NCI-H2171 (cell line): ENCODE measurements at places on chromosomes 11 and 22.

GRCh38 chr22:16866167-16866566 lies 41.0 kb upstream of the XKR3 start:
- no peak for DNase-seq

DNA sequence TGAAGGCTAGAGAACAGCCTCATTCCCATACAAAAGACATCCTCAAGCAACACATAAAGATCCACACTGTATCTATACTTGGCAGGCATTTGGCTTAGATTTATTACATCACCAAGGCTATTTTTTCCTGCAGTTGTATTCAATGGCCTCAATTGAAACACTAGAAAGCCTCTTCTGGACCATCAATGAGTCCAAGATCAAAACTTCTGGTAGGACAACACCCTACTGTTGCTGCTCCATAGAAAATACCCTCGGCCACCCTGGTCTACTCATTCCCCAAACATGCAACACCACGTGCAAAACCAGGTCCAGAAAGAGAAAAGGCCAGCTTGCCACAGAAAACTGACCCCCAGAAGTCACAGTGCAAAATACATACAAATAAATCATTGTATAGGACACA lies 56.9 kb upstream of the CADM1 start:
- no peak for DNase-seq

DNA sequence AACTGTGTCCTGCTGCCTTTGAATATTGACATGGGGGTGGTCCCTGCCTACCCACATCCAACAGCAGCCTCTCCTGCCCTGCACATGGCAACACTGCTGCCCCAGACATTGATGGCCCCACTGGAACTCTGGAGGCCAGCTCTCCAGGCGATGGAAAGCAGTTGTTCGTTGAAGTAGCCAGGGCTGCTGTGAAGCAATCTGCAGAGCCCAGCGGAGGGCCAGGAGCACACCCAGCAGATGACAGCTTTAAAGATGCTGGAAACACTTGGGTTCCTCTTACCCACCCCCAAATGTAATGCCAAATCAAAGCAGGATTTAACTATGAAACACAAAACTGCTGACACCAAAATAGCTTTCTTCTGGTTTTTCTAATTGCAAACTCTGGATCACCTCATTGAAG lies 165.6 kb upstream of the NAV2 start:
- no peak for DNase-seq

GRCh38 chr11:61174273-61174672 lies 13.0 kb upstream of the VPS37C start:
- DNase-seq: no peak

GRCh38 chr22:21984793-21985192 lies 2.2 kb upstream of the TOP3B start:
- no peak for DNase-seq

- no peak for DNase-seq
Observed at GRCh38 chr11:6387811-6388599, 2.3 kb upstream of the SMPD1 start.

DNA sequence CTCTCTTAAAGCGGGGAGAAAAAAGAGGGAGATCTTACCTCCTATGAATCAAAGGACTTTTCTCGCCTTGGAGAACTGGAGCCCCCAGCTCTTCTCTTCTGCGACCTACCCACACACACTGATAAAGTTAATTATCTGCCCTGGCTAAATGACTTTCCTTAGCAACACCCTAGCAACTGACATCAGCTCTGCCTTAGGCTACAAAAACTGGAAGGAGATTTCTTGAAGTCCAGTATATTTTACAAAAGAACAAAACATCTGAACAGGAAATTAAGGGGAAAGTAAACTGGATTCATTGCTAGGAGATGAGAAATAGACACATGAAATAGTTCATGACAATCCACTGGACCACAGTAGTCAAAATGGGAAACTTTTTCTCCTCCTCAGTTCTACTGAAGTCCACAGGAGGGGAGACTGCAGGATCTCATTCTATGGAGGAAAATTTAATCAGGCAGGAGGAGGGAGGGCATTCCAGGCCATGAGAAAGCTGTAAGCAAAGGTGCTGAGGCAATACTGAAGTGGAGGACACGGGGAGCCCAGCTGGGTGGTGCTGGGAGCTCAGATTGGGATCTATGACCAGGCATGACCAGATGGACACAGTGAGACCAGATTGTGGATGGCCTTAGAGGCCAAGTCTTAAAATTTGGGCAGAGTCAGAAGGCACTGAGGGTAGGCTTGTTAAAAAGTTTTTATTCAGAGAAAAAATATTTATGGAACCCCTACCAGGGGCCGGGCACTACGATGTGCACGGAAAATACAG lies 3.7 kb upstream of the SPON1 start:
- no peak for DNase-seq

DNA sequence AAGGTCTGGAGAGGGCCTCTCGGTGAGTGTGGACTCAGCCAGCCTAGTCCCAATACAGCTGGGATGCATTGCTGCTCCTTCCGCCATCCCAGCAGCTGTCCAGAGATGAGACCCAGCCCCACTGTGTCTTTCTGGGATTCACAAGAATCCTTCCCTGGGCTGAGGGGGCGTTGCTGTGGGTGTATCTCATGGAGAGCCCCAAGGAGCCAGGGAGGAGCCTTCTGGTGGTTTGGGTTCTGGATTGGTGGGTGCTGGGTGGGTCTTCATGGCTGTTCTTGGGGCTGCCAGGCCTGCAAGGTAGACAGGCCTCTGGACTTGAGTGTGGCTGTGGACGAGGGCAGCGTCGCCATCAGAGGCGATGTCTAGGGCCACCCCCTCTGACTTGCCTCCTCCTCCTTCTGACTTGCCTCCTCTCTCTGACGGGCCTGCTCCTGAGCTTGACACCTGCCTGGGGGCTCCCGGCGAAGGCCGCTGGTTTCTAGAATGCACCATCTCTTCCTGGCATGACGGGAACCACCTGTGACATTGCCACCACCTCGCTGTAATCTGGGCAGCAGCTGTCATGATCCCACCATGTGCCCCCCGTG lies 17.2 kb downstream of the KCNQ1 start:
- no peak for DNase-seq

GRCh38 chr22:35230417-35230816 lies 26.9 kb upstream of the HMGXB4 start:
- no peak for DNase-seq
